ENCODE measurements at places on chromosomes 16 and 17.

- no peak for DNase-seq
Measured at GRCh38 chr16:71230122-71230845, at the start of gene HYDIN. Gene HYDIN, minus strand, starts transcription at chr16:71230722. Its CDS starts 43,827 bp downstream, at chr16:71186895.

DNA sequence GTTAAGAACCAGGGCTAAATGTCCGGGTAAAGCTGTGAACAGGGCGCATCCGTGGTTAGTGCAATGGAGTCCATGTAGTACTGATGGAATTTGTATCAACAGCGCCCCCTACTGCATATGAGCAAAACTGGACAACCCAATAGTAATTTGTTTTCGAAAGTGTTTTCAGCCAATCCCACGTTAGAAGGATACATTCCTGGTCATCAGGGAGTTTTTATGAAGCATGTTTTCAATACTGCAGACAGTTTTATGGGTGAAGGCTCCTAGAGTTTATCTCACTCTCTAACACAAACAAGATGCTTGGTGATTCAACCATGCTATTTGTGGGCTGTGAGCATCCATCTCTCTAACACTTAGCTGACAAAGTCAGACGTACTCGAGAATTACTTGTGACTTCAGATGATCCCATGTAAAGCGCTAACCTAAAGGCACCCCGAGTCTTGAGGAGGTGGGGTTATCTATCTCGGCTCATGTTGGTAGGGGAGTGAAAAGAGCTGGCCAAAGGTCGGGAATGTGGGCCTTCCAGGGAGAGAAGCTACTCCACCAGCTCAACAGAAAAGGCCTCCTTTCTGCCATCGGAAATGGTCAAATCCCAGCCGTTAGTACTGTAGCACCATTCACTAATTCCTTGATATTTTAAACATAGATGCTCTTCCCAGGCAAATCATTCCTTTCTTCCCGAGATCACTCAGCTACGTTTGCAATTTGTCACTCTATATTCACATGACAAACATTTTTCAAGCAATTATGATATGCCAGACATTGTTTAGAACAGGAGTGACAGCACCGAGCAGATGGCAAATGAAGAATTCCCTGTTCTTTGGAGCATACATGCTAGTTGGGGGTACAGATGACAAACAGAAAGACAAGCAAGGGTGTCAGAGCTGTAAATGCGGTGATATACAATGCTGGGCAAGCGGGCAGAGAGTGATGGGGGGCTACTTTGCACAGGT, 46.9 kb upstream of the HNF1B start:
- no peak for DNase-seq

DNA sequence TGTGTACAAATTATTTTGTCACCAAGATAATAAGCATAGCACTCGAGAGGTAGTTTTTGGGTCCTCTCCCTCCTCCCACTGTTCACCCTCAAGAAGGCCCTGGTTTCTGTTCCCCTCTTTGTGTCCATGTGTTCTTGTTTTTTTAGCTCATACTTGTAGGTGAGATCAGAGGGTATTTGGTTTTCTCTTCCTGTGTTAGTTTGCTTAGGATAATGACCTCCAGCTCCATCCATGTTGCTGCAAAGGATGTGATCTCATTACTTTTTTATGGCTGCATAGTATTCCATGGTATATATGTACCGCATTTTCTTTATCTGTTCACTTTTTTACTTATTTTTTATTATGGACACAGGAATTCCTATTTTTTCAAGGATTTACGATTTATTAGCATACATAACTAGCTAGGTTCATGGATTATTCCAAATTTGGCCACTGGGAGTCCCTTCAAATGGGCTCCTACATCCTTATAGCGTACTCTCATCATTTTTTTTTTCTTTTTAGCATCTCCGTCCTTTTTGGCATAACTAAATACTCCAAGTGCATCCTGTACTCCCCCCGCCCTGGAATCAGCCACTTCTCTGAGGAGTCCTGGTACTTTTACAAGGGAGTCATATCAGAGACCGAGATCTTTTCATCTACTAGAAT, 7.3 kb downstream of the TADA2A start:
- no peak for DNase-seq

- DNase-seq, result no peak
Measured at GRCh38 chr17:31596382-31597323, 205.2 kb downstream of the RAB11FIP4 start.

DNA sequence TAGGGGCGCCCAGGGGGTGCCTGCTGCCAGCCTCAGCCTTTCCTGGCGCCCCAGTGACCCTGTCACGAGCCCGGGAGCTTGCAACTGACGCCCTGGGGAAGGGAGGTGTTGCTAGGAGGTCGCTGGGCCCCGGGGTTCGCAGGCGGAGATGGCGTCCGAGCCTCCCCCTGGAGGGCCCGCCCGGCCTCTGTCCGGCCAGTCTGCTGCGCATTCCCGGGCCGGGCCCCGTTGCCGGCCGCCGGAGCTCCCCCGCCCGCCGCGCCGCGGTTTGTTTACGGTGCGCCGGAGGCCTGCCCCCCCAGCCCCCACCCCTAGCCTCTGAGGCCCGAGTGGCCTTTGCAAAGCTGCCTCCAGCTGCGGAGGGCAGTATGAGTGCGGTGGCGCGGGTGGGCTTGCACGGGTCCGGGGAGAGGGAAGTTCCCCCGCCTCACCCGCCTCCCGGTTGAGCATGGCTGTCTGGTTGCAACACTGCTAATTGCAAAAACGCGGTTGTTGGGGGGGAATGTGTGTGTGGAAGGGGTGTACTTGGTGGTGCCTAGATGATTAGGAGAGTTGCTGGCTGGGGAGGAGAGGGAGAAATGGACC, 514 bp downstream of the THRA start:
- DNase-seq, result no peak

- no peak for DNase-seq
Measured at GRCh38 chr17:80153004-80153403, 6.1 kb upstream of the EIF4A3 start.

GRCh38 chr17:1521086-1521640, 4.8 kb upstream of the INPP5K start:
- DNase-seq, result no peak

DNA sequence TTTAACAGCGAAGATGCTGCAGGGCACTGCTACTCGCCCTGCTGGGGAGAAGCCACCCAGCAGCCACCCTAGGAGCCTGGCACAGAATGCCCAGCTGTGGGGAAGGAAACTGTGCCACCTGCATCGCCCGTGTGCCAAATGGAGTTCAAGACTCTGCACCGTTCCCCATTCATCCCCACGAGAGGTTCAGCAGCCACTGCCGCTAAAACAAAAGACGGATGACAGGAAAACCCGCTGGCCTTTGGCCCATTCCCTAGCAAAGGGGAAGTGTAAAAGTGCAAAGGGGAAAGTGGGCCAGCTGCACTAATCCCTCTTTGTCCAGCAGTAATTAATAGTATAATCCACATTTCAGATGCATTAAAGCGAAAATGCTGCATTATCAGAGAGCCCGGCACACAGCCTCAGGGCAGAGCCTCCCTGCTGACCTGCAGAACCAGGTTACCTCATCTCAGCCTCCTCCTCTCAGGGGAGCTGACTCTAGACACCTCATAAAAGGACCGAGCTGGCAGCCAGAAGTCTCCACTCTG, 37.7 kb downstream of the ZFHX3 start:
- no peak for DNase-seq

GRCh38 chr16:2896480-2897010, 13.5 kb downstream of the FLYWCH2 start:
- no peak for DNase-seq

DNA sequence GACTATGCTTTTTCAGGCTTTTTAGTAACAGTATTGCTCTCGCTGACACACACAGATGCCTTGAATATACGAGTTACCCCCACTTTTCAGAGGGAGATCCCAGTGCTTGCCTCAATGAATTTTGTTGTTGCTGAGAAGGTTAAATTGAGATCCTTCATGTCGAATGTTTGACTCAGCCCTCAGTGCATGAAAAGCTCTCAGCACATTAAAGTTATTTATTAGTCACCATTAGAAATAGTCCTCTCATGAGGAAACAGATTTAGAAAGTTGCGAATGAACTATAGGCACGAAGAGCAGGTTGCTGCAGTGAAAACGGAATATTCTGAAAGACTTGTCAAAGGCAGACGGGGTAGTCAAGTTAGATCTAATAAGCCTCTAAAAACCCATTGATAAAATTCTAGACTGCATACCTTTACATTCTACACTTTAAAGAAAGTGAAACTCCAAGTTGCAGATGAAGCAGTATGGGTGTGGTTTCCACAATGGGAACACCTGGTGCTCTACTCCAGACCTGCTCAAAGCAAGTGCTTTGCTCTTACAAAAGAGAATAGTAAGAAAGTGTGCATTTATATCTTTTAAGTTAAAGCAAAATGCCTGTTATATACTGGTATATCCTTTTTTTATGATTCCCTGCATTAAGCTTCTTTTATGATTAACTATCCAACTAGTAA, 238.1 kb downstream of the MAF start:
- DNase-seq, result no peak

DNA sequence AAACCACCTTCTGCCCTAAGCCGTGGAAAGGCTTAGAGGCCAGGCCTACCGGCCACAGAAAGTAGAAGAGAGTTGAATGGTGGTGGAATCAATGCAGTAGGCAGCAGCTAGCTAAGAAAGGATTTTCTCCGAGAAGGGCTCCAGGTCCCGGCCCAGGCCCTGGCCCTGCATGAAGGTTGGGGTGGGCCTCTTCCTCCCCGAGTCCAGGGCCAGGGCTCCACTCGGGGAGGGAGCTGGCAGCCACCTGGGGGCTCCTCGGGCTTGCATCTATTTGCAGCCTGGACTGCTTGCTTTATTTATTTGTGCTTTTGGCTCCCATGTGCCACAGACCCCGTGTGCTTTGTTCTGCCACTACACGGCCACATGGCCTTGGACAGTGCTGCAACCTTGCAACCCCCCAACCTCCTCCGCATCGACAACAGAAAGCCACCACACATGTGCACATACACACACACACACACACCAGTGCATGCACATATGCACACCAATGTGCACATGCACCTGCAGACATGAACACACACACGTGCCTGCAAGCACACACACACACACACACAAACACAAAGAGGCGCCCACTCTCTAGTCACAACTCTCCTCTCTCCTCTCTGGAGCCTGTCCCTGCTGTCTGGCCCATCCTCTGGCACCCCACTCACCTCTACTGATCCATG, 96.4 kb upstream of the TNRC6C start:
- no peak for DNase-seq

- DNase-seq, result no peak
Measured at GRCh38 chr17:73614256-73614655, 30.0 kb downstream of the SDK2 start.

- DNase-seq, result no peak
Measured at GRCh38 chr16:46582313-46582712, 38.9 kb downstream of the SHCBP1 start.

DNA sequence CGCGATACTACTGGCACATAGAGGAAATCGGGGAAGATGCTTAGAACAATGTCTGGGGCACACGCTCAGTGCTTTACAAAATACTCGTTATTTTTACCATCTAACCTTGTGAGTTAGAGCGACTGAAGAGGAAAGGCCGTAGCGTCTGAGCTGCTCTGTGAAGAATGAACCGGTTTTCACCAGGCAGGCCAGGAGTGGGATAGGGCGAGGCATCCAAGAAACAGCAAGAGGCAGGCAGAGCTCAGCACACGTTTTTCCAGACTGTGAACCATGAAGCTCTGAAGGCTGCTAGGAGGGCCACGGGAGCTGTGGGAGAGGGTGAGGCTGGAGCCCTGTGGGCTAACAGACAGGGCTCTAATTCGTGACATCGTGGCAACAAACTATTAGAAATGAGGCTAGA, 95.5 kb downstream of the MRM3 start:
- DNase-seq, result no peak

- no peak for DNase-seq
Measured at GRCh38 chr17:17017343-17018014, 24.8 kb upstream of the MPRIP start.

DNA sequence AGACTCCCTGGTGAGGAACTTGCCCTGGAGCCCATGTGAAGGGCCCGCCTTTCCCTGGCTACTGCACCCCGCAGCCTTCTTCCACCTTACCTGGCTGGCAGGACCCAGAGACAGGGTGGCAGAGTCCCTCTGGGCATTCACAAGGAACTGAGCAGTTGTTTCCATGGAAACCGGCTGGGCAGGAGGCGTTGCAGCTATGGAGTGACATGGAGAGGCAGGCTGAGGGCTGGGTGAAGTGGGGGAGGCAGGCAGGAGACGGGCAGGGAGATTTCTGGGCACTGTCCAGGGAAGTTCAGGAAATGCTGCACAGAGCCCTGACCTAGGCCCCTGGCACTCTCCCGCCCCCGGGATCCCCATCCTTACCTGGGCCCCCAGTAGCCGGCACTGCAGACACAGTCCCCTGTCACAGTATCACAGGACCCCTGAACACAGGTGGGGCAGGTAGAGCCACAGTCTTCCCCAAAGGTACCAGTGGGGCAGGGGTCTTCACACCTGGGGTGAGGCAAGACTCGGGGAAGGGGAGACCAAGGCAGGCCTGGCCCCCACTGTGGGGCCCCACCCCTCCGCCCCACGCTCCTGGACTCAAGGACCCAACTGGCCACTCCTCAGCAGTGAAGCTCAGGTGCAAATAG, 5.9 kb downstream of the SCARF1 start:
- DNase-seq, result no peak

GRCh38 chr17:79464318-79465010, 146.4 kb downstream of the RBFOX3 start:
- no peak for DNase-seq

- no peak for DNase-seq
Measured at GRCh38 chr16:60674241-60674640, 1362.0 kb downstream of the CDH8 start.

GRCh38 chr17:47857551-47858455, 6.8 kb upstream of the SP6 start:
- no peak for DNase-seq

DNA sequence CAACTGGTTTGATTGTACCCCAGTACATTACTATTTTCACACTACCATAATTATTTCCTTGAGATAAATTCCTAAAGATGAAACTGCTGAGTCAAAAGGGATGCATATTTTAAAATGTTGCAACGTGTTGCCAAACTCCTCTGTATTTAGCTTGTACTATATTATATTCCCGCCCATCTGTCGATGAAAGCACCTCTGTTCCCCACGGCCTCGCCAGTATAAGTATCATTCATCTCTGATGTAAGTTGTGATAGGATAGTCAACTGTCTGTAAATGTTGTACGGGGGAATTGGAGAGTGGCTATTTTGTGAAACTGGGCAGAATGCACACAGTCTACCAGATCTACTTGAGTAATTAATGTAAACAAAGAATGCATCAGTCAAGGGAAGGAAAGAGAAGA, 47.7 kb upstream of the TNRC6A start:
- DNase-seq, result no peak

GRCh38 chr17:42566215-42566882, 551 bp upstream of the MLX start:
- DNase-seq, result no peak

DNA sequence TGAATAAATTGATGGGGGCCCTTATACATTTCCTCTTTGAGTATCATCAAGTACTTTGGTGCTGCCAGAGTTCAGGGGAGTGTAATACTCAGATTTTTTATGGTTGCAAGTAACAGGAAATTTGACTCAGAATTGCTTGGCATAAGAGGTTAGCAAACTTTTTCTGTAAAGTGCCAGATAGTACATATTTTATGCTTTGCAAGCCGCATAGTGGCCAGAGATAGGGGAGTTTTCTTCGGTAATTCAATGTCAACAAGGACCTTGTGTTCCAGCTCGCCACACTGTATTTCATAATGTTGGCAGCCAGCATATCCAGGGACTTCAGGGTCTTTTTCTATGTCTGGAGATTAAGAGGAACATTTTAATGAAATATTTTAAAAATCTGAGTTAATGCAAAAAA, 51.0 kb upstream of the MARCHF10 start:
- no peak for DNase-seq

Measured in omental fat pad (tissue), 4 donors.